CD4-positive, CD25-positive, alpha-beta regulatory T cell (primary cell): ENCODE measurements at places on chromosomes 11 and 22. TPM values are rescaled to one million over a fixed set of nuclear protein-coding genes. Genes with fewer than 3 reads are reported as not detected.

Gene CENATAC
- polyA plus RNA-seq, result 10.0 TPM

Gene OR5B21
- polyA plus RNA-seq, result not detected

Gene EIF1AD
- polyA plus RNA-seq, result 16.7 TPM

DNA sequence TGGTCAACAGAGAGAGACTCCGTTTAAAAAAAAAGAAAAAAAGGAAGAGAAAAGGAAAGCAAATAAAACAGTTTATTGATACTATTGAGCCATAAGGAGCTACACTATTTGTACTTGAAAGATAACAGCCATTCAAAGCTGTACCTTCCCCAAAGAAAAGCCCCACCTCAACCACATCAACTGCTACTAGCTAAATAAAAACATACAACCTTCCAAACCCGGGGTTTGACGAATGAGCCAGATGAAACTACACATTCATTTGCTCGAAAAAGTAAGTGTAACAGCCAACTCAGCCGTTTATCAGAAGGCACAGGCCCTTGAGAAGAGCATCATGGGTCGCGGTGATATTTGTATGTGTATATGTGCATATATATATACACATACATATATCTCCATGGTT lies 78.4 kb downstream of the SIK3 start:
- no peak for DNase-seq

DNA sequence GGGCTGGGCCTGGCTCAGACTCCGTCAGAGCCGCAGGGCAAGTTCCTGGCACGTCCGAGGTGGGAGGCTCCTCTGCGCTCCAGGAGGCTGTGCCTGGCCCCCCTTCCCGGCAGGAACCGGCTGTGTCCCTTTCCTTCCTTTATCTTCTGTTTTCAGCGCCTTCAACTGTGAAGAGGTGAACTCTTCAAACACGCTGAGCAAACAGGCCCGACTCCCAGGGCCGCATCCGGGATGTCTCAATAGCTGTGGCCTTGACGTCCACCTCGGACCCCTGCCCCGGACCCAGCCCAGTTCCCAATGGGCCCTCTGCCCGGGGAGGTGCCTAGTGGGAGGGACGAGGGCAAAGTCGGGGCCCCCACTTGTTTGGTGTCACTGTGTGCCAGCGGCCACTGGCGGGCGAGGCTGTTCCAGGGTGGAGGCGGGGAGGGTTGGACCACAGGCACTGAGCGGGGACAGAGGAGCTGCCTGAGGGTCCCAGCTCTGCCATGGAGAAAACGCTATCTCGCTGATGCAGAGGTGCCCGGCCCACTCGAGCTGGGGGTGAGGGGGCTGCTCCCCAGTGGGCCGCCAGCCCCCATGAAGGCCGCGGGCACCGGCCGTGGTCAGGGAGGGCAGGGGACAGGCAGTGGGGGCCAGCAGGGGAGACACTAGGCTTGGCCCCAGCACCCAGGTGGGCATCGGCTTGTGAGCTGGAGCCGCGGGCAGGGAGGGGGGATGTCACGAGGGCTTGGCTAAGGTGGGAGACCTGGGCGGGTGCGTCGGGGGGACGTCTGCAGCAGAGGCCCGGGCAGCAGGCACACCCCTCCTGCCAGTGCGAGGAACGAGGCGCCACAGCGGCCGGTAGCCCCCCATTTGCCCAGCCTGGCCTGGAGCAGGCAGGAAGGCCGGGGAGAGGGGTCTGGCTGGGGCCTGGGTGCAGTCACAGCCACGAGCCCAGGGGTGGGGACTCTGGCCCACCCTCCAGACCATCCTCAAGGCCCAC lies 2.7 kb upstream of the MUC5B start:
- no peak for DNase-seq

DNA sequence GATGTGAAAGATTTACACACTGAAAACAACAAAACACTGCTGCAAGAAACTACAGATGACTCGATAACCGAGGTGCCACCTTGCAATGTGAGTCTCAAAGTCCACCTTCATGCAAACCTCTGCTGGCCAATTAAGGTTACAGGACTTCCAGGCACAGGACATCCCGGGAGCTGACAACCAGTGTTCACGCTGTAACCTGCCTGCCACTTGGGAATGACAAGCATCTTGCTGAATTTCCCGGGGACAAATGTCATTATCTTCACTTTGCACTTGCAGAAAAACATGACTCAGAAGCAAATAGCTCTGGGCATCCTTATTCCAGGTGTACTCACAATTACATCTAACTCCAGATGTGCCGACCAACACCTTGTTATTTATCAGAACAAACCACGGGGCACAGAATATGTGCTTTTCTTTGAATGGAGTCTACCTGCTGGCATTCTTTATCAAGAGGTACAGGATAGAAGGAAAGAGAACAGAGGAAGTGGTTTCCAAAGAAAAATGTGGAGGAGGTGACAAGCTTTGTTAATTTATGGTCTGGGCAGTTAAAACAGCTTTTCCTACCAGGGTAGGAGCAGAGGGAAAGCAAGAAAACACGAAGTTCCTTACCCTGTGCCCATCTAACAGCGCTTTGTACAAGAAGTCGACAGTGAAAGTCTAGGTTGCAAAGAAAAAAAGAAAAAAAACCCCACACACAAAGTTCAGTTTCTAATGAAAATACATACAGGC lies 72.3 kb downstream of the SHANK2 start:
- no peak for DNase-seq

- DNase-seq, result no peak
Measured at GRCh38 chr22:24550902-24551435, 4.0 kb downstream of the GUCD1 start.

DNA sequence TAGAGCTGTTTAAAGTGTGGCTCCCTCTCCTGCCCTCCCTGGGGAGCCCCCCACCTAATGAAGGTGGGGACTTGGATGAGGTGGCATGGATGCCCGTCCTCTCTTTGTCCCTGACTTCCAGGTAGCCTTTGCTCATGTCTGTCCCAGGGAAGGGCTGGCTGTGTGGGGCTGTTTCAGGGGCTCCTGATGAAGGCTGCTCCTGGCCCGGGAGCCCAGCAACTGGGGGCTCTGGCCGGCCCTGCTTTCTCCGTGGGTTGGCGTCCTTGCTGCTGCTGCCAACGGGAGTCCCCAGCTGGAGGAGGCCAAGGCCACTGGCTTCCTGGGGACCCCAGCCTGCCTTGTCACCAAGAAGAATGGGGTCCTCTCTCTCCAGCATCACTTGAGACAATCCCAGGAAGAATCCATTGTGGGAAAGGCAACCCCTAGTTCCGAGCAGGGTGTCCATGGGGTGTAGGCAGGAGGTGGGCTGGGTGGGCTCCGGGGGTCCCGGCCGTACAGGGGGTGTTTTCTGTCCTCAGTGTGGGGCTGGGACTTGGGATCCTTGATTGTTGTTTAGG lies 13.2 kb downstream of the GRAMD4 start:
- no peak for DNase-seq

GRCh38 chr11:119479685-119480275 lies 56.8 kb upstream of the THY1 start:
- no peak for DNase-seq

DNA sequence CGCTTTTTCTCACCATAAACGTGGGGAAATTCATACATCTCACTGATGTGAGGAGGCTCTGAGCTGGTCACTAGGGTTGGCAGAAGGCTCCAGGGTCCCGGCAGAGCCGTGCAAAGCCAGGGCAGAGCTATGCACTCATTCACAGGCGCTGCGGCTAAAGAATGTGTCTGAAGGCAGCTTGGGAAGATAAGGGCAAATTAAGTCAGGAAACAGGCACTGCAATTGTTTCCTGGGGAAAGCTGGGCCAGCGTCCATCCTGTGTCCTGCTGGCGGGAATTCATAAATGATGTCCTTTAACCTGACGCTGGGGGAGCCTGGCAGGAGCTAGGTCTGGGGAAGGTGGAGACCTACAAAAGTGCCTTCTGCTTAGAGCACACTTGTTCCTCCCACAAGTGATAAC lies 27.6 kb downstream of the PKNOX2 start:
- DNase-seq, result no peak

DNA sequence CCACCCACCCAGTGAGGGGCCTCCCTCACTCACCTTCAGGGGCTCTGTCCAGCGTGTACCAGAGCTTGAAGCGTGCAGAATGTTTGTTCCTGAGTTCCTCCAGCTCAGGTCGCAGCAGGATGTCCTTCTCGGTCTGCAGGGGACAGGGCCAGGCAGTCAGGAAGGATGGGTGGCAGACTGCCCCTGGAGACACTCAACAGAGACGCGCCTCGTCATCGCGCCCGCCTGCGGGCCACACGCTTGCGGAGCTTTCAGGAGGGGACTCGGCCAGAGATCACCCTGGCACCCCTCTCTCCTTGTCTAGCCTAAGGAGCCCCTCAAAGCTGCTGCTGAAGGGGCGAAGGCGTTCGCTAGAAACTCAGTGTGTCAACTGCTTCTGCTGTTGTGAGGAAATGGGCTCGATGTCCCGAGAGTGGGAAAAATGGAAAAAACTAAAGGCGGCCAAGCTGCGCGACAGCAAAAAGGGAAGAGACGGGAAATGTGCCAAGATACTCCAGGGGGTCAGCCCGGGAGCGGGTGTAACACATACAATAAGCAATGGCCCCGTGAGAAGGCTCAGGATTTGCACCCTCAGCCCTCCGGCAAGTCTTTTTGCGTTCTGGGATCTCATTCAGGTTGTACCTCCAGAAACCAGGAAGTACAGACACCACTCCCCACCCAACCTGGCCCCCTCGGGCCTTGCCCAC lies 9.2 kb upstream of the POLDIP3 start:
- no peak for DNase-seq

- no peak for DNase-seq
Measured at GRCh38 chr11:19597876-19598275, 114.8 kb upstream of the NAV2 start.
